ENCODE measurements at places on chromosomes 3 and 15.

- DNase-seq: peak; percentile 35
Observed at GRCh38 chr15:45276831-45277230, 24.8 kb downstream of the SLC28A2 start.

- DNase-seq: peak; percentile 32
Observed at GRCh38 chr3:66397745-66398144, 103.1 kb downstream of the LRIG1 start.

- DNase-seq: no peak
Observed at GRCh38 chr3:64659617-64659978, 28.2 kb downstream of the ADAMTS9 start.

DNA sequence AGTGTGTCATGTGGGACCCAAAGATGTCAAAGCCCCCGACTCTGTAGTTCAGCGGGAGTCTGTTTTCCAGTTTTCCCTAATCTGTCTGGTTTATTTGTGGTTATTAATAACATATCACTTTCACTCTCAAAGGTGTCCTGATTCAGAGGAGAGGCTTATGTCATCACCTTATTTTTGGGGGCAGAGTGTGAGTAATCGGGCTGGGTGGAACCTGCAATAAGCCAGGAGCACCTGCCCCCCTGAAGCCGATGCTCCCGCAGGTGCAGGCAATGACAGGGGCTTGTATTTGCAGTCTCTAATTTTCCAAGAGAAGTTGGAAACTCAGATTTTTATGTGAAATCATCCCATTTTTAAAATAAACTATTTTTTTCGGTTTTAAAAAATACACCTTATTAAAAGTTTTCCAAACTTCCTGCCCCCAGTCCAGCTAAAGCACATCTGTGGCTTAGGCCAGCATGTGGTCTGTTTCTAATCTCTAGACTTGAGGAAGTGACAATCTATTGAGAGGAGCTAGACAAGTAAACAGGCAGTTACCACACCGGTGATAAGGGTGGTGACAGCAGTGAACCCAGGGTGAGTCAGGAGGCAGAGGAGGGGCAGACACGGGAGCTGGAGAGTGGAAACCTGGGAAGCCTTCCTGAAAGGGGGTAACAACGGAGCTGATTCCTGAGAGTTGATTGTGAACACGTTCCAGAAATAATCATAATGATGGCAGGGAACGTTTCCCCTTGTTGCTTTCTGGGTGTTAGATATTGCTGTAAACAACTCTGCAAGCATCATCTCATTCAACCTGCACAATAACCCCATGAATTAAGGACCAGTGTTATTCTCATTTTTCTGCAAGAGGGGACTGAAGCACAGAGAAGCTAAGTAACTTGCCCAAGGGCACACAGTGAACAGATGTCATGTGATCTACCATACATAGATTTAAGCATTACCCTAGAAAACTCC is 37.2 kb downstream of the BHLHE40 start:
- DNase-seq: peak; percentile 56

- no peak for DNase-seq
Observed at GRCh38 chr15:38215707-38216106, 36.9 kb upstream of the SPRED1 start.

DNA sequence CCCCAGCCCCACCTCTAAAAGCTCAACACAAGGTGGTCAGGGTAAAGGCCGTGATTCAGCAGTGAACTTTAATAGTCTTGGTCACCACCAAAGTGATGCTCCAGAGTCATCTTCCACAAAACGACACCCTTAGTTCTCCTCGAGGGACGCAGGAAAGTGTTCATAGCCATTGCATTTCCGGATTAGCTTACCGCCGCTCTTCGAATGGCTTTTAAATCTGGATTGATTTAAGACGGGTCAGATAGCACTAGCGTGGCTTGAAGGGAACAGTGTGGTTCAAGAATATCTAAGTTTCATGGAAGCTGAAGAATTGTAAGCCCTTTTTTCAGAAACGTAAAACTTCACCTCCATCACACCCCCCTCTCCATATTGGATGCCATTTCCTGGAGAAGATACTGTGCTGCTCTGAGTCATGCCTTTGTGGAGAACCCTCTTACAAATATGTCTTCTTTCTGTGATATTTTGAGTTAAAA is 829 bp downstream of the RNF7 start:
- peak; percentile 67 for DNase-seq

GRCh38 chr15:39793923-39794322 is 11.3 kb upstream of the FSIP1 start:
- no peak for DNase-seq

DNA sequence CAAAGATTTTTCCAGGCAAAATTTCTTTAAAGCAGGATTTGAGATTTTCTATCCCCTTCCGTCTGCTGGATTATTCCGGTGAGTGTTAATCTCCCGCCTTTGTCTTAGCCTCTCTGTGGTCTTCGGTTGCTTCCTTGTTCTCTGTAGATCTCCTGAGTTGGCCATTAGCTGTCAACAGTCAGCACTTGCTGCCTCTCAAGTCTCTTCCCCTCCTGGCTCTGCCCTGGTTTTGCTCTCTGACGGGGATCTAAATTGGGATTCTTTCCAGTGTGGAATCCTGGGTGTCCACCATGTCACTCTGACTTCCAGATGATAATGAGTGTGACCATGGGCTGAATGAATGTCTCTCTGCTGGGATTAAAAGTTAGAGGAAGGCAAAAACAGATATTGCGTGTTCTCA is 121.5 kb downstream of the IGF1R start:
- DNase-seq: no peak

DNA sequence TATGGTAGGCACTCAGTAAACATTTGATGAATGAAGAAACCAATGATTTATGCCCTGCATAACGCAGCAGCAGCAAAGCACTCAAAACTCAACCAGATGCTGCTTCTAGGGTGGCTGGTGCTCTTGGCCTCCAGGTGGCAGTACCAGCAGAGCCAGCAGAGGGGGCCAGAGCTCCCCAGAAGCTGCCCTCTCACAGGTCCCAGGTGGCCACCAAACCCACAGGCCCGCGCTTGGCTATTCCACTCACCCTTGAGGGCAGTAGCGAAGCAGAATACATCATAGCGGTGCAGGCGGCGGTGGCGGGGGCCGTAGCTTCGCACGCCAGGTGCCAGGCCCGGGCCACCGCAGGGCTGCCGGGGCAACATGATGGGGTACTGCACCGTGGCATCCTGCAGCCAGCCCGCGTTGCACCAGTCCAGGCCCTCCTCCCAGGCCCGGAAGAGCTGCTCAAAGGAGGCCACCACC is 16.6 kb downstream of the HAPLN3 start:
- peak; percentile 23 for DNase-seq

- DNase-seq: no peak
Observed at GRCh38 chr3:40996382-40996781, 202.9 kb upstream of the CTNNB1 start.

- DNase-seq: no peak
Observed at GRCh38 chr3:107545680-107546120, 22.9 kb downstream of the BBX start.

- DNase-seq: peak; percentile 59
Observed at GRCh38 chr3:183253528-183254486, 754 bp downstream of the B3GNT5 start.

DNA sequence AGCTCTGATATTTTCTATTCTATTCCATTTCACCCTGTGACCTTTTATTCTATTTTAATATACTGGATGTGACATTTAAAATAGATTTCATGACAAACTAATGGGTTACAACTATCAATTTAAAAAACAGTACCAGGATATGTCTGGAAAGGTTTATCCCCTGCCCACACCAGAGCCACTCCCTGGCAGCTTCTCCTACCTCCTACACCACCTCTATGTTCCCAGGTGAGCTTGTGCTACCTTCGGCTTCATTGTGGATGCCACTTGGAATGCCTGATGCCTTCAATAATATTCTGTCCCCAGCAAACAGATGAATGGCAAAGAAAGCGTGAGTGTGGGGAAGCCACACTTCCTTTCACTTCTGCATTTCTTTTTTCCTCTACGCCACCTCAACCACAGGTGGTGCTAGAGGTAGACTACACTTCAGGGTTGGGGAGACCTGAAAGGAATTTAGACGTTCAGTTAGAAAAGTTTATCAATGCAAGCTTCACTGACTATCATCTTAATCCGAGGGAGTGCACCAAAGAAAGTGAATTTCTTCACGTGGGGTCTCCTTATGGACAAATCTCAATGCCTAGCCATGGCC is 213.0 kb downstream of the SSR3 start:
- DNase-seq: no peak

DNA sequence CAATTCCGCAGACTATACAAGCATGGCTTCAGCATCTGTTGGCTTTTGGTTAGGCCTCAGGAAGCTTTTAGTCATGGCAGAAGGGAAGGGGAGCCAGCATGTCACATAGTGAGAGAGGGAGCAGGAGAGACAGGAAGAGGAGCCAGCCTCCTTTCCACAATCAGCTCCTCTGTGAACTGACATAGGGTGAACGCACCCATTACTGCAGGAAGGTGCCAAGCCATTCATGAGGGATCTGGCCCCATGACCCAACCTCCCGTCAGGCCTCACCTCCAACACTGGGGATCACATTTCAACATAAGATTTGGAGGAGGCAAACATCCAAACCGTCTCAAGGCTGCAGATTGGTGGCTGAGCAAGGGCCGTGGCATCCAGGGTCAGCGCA is 106.3 kb downstream of the LRRK1 start:
- DNase-seq: no peak

GRCh38 chr3:157393113-157393512 is 43.5 kb upstream of the PTX3 start:
- DNase-seq: no peak

GRCh38 chr15:41982133-41982930 is 10.0 kb upstream of the EHD4 start:
- DNase-seq: no peak

- DNase-seq: no peak
Observed at GRCh38 chr15:43702701-43703424, 9.2 kb downstream of the CKMT1A start.

DNA sequence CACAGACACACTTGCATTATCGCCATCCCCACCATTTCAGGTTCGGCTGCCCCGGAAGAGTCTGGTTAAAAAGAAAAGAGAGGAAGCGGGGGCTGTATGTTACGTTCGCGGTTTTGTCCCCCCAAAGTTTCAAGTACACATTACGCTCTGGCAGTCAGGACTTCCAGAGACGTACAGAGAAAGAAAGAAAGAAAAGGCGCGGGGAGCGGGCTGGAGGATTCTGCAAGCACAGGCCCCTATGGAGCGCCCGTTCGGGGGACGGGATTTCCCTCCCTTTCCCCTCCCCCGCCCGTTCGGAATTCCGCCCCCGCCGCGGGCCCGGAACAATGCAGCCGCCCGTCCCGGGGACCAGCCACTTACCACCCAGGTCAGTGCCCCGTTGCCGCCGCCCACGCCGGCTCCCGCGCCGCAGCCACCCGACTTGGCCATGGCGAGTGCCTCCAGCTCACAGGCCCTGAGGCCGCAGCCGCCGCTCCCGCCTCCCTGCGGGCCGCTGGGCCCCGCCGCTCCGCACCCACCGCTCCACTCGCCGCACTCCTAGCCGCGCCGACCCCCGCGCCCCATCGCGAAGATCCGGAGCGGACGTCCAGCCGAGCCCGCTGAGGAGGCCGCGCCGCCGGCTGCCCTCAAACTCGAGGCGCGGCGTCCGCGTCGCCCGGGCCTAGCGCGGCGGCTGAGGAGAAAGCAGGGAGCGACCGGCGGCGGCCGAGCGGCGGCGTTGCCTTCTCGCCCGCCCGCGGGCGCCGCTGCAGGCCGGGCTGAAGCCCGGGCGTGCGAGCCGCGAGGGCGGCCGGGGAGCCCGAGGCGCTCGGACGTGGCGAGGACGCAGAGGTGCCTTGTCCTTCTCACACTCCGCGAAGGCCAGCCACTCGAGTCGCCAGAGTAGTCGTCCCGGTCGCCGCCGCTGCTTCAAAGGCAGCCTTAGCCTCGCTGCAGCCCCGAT is 567 bp downstream of the TOP2B start:
- DNase-seq: peak; percentile 71

- DNase-seq: no peak
Observed at GRCh38 chr15:60554494-60554893, 75.6 kb upstream of the ICE2 start.

GRCh38 chr3:37855363-37855970 is 6.2 kb upstream of the CTDSPL start:
- peak; percentile 86 for DNase-seq

- no peak for DNase-seq
Observed at GRCh38 chr3:141384157-141384556, 15.9 kb downstream of the ZBTB38 start.

DNA sequence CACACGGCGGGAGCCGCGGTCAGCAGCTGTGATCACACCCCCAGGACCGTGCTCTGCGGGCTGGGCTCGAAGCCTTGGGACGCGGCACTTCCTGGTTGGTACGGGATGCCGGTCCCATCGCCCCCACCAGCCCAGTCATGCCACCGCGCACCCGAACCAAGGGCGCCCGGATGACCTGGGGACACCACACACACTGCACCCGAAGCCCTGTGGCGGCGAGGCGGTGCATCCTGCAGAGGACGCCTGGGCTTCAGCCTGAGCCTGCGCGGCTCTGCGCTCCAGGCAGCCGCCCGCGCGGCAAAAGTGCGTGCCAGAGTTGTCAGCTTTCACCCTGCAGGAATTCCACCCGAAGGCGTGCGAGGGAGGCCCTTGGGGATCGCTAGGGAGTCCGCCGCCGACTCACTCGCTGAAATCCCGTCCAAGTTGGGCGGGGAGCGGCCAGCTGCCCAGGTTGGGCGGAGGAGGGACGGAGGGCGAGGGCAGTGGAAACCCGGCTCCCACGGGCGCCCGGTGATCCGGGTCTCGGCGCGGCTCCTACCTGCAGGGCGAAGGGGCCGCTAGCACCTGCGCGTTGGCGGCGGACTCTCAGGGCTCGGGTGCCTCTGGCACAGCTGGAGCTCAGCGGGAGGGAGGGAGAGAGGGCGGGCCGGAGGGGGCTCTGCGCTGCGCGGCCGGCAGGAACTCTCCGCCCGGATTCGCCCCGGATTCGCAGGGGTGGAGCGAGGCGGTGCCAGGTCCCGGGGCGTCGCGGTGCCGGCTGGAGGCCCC is at the start of gene PLD1:
Gene PLD1 (minus strand): TSS at position 623 of the 768 bp plus-strand sequence. CDS start 72,432 bp downstream, outside the sequence.
- DNase-seq: peak; percentile 89

GRCh38 chr15:33912326-33912725 is 56.0 kb upstream of the CHRM5 start:
- DNase-seq: no peak

GRCh38 chr15:98727115-98728040 is 79.0 kb downstream of the IGF1R start:
- no peak for DNase-seq

GRCh38 chr3:133750259-133750656 is 4.1 kb downstream of the TF start:
- DNase-seq: no peak

- DNase-seq: no peak
Observed at GRCh38 chr15:22806664-22807063, 20.2 kb downstream of the NIPA1 start.

GRCh38 chr3:3559786-3560185 is 239.4 kb upstream of the LRRN1 start:
- DNase-seq: no peak

GRCh38 chr15:80581976-80582375 is 113.1 kb upstream of the ABHD17C start:
- DNase-seq: no peak

DNA sequence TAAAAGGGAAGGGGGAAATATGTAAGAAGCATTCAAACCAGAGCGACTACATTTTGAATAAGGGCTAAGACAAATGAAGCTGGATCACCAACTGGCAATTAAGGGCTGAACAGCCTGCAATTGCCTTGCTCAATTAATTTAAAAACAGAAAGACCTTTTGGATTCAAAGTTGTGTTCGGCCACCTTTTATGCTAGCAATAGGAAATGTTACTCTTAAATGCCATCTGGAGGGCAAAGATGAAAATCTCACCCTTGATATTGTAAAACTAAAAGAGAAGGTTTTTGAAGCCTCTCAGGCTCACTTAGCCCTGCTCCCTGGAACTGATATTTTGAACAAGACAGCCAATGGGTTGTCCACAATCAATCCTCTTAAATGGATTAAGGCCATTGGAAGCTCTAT is 44.2 kb downstream of the ACAD9 start:
- DNase-seq: no peak

GRCh38 chr3:143430568-143430967 is 311.0 kb downstream of the CHST2 start:
- no peak for DNase-seq

Data from suppressor macrophage treated with lipopolysaccharide for 4 hours (primary cell).